ENCODE measurements at places on chromosomes 2 and 18.

DNA sequence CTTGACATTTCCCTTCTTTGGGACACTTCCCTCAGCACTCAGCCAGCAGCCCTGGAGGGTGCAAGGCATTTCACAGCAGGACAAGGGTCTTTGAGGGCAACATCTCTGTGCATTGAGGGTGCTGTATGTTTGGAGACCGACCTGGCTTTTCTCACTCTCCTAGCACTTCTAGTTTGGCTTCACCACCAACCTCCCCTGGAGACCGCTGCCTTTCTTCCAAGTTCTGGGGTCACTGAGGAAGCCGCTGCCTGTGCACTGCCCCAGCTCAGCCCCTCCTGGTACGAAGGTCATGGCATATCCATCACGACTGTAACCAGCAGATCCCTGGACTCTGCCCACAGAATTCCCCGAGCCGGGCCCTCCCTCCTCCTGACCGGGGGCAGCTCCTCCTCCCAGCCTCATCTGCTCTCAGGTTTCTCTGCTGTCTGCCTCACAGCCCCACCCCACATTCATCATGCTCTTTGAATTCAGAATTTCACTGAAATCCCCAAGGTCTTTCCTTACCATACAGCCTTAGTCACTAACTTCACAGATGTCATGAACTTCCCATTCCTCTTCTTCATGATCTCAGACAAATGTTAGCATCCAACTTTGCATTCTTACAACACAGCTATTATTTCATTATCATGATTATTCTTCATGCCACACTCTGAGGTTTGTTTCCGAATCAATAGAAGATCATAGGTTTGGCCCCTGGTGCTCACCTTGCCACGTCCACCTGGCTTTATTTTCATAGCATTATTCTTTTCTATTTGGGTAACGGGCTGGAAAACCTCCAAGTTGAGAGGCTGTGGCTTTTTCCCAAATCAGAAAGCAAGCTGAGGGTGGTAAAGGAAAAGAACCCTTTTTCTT lies 113.0 kb upstream of the COPS8 start:
- peaks cover 21% of the 10 kb centered on the region for H3K27me3 ChIP-seq
- H3K27ac ChIP-seq: no peak overlapping the region
- H3K4me3 ChIP-seq: no peak overlapping the region
- no peak for DNase-seq
- H3K4me1 ChIP-seq: peaks cover 10% of the 10 kb centered on the region

DNA sequence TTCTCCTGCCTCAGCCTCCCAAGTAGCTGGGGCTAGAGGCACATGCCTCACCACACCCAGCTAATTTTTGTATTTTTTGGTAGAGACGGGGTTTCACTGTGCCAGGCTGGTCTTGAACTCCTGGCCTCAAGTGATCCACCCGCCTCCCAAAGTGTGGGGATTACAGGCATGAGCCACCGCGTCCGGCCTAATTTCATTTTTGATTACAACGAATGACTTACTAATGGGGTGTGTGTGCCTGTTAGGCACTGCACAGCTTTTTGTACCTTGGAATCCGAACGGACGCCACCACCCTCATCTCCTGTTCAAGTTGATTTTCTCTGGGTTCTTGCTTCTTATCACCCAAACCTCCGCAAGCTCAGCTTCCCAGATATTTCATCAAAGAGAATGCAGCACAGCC lies 17.2 kb downstream of the PTMA start:
- H3K27ac ChIP-seq: no peak overlapping the region
- H3K4me1 ChIP-seq: no peaks in the 10 kb centered on the region
- H3K36me3 ChIP-seq: no peaks in the 10 kb centered on the region
- no peaks in the 10 kb centered on the region for H3K27me3 ChIP-seq
- no peak overlapping the region for H3K4me3 ChIP-seq

DNA sequence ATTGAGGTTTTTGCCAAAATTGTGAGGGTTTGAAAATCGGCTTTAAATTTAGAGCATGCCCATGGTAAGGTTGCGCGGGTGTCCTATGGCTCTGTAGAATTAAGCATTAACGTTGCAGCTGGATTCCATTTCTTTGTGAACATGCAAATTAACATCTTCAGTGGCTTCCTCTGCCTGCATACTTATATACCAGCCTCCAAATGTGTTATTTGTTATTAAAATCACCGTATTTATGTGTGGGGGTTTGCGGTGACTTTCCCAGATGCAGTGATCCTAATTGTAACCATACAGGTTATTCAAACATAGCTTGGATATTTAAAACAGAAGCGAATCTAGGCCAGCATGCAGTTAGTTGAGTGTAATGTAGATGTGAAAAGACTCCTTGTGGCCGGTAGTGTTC lies 80.2 kb downstream of the TGOLN2 start:
- H3K27me3 ChIP-seq: peaks cover 12% of the 10 kb centered on the region
- peak; percentile 16 for DNase-seq
- no peak overlapping the region for H3K27ac ChIP-seq
- H3K4me3 ChIP-seq: no peak overlapping the region
- H3K4me1 ChIP-seq: peaks cover 2% of the 10 kb centered on the region

DNA sequence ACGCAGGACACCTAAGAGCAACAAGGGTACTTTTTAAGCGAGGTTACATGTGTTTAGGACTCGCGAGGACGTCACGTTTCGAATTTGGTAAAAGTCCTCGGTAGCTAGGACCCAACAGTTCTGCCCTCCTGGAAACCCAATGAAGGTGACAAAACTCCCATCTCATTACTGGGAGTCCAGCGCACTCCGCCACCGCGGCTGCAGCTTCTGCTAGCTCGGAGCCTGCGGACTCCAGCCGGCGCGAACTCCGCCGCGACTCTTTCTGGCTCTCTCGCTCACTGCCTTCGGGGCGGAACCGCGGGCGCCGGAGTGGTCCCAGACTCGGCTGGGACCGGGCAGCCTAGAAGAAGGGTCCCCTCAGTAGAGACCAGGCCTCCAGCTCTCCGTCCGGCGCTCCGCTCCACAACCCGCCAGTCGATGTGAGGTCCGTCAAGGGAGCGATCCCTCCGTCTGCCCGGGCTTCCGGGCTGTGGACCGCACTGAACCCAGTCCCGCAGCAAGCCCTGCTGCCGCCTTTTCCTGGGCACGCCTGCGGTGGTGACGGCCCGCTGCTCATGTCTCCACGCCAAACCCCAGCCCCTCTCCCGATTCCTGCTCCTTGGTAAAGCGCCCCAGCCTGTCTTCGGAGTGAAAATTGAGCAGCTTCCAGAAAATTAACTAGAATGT lies 3.0 kb upstream of the OSR1 start:
- H3K27ac ChIP-seq: peak overlapping the region; percentile 83
- peaks cover 24% of the 10 kb centered on the region for H3K4me1 ChIP-seq
- no peaks in the 10 kb centered on the region for H3K36me3 ChIP-seq
- no peak for DNase-seq
- peaks cover 45% of the 10 kb centered on the region for H3K27me3 ChIP-seq

DNA sequence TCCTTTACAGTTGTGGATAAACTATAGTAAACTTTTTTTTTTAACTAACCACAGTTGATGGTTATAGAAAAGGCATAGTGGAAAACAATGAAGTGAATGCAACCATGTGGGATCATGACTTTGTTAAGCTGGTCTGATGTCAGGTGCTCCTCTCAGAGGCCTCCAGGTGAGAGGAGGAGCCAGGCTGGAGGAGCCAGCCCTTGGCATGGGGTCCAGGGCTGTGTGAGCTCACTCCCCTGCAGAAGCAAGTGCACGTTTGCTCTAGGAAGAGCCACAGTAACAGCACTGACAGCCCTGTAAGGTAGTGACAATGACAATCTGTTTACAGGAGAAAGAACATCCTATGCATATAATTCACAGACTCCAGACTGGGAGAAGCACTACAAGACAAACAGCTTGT lies 5.7 kb downstream of the PPP1R7 start:
- peaks cover 27% of the 10 kb centered on the region for H3K4me1 ChIP-seq
- no peak overlapping the region for H3K4me3 ChIP-seq
- no peaks in the 10 kb centered on the region for H3K27me3 ChIP-seq
- peak overlapping the region; percentile 53 for H3K27ac ChIP-seq
- no peaks in the 10 kb centered on the region for H3K36me3 ChIP-seq
